ENCODE measurements at places on chromosomes 1 and 21.

- DNase-seq: no peak
Observed at GRCh38 chr1:20376171-20376570, 85.5 kb downstream of the VWA5B1 start.

- DNase-seq: no peak
Observed at GRCh38 chr1:205975387-205975998, 27.7 kb downstream of the RAB7B start.

GRCh38 chr1:94562519-94563260 is 21.1 kb upstream of the F3 start:
- no peak for DNase-seq

GRCh38 chr1:213996320-213997037 is 8.7 kb downstream of the PROX1 start:
- DNase-seq: no peak

DNA sequence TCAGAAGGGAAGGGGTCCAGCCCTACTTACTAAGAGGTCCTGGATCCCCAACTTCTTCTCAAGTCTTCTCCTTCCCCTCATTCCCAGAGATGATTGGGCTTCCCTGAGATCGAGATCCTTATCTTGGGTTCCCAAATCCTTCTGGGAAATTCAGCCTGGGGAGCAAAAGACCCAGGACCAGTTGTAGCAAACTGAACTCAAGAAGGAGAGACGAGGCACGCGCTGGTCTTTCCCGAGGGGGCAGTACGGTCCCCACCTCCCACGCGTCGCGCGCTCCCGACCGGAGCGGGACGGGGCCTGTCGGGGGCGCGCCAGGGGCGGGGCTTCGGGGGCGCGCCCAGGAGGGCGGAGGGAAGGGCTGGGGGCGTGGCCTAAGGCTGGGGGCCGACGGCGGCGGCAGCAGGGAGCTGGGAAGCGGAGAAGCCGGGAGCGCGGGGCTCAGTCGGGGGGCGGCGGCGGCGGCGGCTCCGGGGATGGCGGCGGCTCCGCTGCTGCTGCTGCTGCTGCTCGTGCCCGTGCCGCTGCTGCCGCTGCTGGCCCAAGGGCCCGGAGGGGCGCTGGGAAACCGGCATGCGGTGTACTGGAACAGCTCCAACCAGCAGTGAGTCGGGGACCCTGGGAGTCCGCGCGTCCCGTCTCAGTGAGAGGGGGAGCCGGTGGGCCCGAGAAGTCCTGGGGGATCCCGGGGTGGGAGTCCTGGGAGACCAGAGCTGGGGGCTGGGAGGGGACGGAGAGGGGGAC is at the start of gene EFNA3:
Gene EFNA3 (plus strand): TSS at position 369 of the 741 bp plus-strand sequence. CDS start 105 bp downstream, at position 474.
- peak; percentile 47 for DNase-seq

DNA sequence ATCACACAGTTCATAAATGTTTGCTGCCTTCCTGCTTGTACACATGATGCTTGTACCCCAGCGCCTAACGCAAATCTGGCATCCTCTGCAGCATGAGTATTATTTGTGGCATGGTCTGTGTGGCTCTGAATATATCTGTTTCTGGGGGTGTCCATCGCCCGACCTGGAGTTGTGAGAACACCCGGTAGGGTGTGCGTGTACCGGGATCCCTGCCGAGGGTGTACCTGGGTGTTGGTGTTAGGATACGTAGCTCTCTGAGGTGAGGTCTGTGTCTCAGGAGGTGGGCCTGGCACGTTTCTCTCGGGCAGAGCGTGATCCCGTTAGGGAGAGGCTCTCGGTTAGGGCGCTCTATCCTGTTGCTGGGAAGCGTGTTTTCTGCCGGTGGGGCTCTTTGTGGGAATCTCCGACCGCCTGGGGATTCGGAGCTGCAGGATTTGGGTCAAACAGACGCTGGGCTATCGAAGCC is 10.4 kb upstream of the CDC20 start:
- DNase-seq: no peak

DNA sequence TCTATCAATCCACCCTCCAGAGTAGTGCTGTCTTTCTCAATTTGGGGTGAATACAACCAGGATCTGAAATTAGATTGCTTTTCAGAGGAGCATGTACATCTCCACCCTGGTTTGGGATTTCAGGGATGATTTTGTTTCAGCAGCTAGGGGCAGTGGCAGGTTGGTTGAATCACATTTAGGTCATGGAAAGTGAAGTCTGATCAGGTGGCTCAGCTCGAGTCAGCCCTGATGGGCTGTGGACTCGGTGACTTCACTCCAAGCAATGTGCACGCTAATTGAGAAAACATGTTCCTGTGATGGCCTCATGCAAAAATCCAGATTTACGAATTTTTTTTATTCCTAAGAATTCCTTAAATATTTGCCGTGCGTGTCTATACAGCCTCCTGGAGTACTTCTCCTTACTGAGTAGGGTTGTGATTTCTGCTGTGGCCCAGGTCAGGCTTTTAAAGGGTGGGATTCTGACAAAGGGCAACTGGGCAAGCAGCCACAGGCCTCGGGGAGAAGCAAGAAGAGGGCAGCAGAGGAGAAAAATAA is 7.5 kb downstream of the NGF start:
- DNase-seq: no peak

- no peak for DNase-seq
Observed at GRCh38 chr1:14421977-14422609, 176.4 kb upstream of the KAZN start.

DNA sequence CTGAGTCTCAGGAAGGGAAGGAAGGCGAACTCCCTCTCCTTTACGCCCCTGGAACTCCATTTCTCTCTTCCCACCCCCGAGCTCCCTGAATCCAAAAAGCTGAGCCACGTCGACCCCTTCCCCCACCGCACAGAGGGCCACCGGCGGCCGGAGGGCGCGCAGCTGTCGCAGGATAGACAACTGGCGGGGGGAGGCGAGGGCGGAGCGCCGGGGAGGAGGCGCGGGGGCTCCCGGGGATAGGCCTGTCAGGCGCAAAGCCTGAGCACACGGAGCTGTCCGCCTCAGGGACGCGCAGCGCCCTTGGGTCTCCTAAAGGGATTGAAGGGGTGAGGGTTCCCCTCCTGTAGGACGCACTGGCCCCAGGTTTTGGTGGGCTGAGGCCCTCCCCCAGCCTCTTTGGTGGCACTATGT is 752 bp upstream of the ACTA1 start:
- no peak for DNase-seq

- DNase-seq: no peak
Observed at GRCh38 chr1:43232074-43232473, 37.7 kb upstream of the TMEM125 start.

Data from stimulated activated CD4-positive, alpha-beta T cell treated with anti-CD3 and anti-CD28 coated beads, Interleukin-12 subunit alpha, Interleukin-12 subunit beta, amount 100 ng/mL, for 24 hours (primary cell).